Fibroblast of mammary gland (primary cell): ENCODE measurements at places on chromosomes 16 and 17.

GRCh38 chr16:8905168-8905762 lies 23.1 kb downstream of the LITAFD start:
- peak; percentile 59 for DNase-seq

- DNase-seq = peak; percentile 39
These were observed 19.9 kb upstream of the PLLP start for GRCh38 chr16:57304169-57305061.

GRCh38 chr16:58187092-58187491 lies 10.8 kb downstream of the CSNK2A2 start:
- DNase-seq = no peak

GRCh38 chr16:56711862-56712261 lies 18.1 kb upstream of the NUP93 start:
- no peak for DNase-seq

DNA sequence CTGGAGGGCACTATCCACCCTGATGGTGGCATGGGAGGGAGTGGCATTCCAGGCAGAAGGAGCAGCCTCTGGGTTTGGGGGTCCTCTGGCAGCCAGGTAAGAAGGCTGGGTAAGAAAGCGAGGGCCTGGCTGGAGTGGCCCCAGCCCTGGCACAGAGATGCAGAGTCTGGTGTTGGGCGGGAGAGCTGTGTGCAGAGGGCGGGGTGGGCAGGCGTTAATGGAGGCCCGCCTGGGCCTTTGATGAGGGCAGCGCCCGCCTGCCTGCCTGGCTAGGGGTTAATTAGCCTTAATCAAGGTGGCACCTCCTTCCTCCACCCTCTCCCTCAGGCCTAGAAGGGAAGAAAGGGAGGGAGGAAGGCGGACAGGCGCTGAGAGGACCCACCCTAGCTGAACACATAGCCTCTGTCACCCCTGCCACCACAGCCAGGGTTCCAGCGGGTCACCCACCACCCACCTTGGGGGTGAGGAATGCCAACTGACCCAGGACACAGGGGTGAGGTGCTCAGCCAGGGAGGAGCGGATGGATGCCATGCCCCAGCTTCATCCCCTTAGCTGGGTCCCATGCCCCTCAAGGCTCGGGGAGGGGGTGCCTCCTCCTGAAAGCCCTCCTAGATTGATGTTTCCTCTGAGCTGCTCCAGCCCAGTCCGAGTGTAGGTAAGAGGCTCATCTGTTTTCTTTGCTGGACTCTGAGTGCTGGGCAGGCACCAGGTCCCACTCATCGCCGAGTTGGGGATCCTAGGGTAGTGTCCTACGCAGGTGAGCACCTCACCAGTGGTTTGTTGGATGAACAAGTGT lies 13.4 kb upstream of the FAM83G start:
- no peak for DNase-seq

- DNase-seq = no peak
These were observed 6.7 kb downstream of the SYNGR2 start for GRCh38 chr17:78174870-78175642.

DNA sequence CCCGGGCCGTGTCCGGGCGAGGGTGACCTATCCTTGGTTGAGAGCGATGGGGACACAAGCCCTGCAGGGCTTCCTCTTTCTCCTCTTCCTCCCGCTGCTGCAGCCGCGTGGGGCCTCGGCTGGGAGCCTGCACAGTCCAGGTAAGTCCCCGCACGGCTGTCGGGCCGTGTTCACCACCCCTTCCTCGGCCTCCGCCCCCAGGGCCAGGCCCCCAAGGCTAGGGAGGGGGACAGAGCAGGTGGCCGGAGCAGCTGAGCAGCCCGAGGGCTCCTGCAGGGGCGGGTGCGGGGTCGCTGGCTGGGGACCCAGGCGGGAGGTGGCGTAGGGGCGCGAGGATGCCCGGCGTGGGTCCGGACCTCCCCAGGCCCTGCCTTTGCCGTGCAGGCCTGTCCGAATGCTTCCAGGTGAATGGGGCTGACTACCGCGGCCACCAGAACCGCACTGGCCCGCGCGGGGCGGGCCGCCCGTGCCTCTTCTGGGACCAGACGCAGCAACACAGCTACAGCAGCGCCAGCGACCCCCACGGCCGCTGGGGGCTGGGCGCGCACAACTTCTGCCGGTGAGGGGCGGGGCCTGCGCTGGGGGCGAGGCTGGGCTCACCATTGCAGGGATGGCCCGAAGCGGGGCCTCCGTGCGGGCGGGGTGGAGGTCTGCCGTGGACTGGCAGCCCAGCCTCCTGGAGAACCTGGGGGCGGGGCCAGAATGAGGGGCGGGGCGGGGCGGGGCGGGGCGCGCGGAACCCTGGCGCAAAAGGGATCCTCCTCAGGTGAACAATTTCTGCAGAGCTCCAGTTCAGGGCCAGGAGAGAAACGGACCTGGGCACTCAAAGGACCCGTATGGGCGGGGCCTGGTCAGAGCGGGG lies 631 bp downstream of the KREMEN2 start:
- DNase-seq = no peak

DNA sequence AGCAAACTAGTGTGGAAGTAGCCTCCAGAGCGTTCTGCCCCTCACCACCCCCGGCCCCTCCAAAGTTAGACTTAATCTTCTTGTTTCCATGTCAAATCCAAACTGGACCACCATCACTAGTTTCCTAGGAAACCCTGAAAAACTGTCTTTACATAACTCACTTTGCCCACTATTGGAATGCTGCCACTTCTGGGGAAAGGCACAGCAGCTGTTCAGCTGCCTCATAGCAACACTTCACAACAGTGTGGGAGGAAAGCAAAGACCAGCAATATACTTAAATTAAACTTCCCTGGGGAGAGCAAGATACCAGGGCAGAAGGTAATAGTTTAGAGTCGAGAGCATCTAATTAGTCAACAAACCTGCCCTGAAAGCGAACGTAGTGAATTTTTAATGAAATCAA lies 452.2 kb downstream of the KCNJ2 start:
- no peak for DNase-seq

- DNase-seq = no peak
These were observed 28.1 kb upstream of the HNF1B start for GRCh38 chr17:37772982-37773381.

GRCh38 chr17:64992325-64992802 lies 64.2 kb downstream of the GNA13 start:
- peak; percentile 55 for DNase-seq

- no peak for DNase-seq
These were observed 37.1 kb downstream of the NXPH3 start for GRCh38 chr17:49612726-49613125.
